ENCODE measurements at places on chromosomes 16 and 17. TPM values are rescaled to one million over a fixed set of nuclear protein-coding genes. Genes with fewer than 3 reads are reported as not detected.

Gene CHD9NB
- polyA plus RNA-seq, result not detected

Gene RAB11FIP4
- 26.8 TPM for polyA plus RNA-seq

Gene TM4SF5
- not detected for polyA plus RNA-seq

Gene ASIC2
- not detected for polyA plus RNA-seq

Gene NXPH3
- polyA plus RNA-seq, result not detected

Gene RNU2-1
- not detected for polyA plus RNA-seq

- H3K36me3 ChIP-seq, result no peaks in the 10 kb centered on the region
- no peak for DNase-seq
- H3K4me3 ChIP-seq, result no peak overlapping the region
- no peak overlapping the region for H3K27ac ChIP-seq
These were observed 131.2 kb downstream of the IRF8 start for GRCh38 chr16:86030116-86030515.

GRCh38 chr17:1312261-1312870, 32.9 kb downstream of the TRARG1 start:
- H3K27me3 ChIP-seq, result no peaks in the 10 kb centered on the region
- H3K36me3 ChIP-seq, result no peaks in the 10 kb centered on the region
- DNase-seq, result no peak
- no peak overlapping the region for H3K4me3 ChIP-seq

DNA sequence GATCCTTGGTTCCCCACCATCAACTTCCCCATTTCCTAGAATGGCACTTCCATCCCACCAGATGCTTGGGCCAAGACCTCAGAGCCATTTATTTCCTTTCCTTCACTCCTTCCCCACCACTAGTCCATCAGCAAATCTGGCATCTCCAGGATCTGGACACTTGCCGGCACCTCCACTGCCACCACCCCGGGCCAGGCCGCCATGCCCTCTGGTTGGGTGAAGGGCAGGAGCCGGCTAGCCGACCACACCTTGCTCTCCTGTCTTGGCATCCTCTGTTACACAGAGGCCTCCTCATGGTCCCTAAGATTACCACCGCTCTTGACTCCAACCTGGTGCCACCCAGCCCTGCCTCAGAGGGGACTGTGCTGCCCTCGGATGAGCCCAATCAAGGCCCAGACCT, 104.5 kb downstream of the RMI2 start:
- H3K36me3 ChIP-seq, result no peaks in the 10 kb centered on the region
- H3K4me1 ChIP-seq, result no peaks in the 10 kb centered on the region
- H3K27me3 ChIP-seq, result no peaks in the 10 kb centered on the region
- H3K4me3 ChIP-seq, result no peak overlapping the region
- no peak overlapping the region for H3K27ac ChIP-seq
- DNase-seq, result no peak

- no peak overlapping the region for H3K27ac ChIP-seq
- no peaks in the 10 kb centered on the region for H3K27me3 ChIP-seq
- peaks cover 31% of the 10 kb centered on the region for H3K36me3 ChIP-seq
- DNase-seq, result no peak
These were observed 43.7 kb downstream of the CDC27 start for GRCh38 chr17:47145351-47145750.

DNA sequence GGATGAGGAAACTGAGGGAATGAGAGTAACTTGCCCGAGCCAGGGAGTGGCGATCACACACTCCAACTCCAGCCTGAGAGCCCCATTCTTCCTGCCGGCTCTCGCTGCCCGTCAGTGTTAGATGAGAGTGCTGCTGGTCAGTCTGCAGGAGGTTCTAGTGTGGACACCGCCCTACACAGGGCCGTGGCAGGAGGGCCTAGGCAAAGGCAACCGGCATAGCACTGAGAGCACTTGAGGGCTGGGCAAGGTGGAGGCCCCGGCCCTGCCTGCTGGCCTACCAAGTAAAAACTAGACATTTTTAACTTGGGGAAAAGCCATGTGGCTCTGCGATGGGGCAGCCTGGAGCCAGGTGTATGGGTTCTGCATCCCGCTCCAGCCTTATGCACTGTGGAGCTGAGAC, 354.8 kb downstream of the SEC14L1 start:
- DNase-seq, result no peak
- H3K36me3 ChIP-seq, result peaks cover 50% of the 10 kb centered on the region
- H3K4me1 ChIP-seq, result peaks cover 17% of the 10 kb centered on the region
- H3K4me3 ChIP-seq, result no peak overlapping the region

GRCh38 chr17:72397687-72398086, 276.9 kb downstream of the SOX9 start:
- no peak for DNase-seq
- H3K4me1 ChIP-seq, result no peaks in the 10 kb centered on the region
- no peak overlapping the region for H3K27ac ChIP-seq
- H3K4me3 ChIP-seq, result no peak overlapping the region

DNA sequence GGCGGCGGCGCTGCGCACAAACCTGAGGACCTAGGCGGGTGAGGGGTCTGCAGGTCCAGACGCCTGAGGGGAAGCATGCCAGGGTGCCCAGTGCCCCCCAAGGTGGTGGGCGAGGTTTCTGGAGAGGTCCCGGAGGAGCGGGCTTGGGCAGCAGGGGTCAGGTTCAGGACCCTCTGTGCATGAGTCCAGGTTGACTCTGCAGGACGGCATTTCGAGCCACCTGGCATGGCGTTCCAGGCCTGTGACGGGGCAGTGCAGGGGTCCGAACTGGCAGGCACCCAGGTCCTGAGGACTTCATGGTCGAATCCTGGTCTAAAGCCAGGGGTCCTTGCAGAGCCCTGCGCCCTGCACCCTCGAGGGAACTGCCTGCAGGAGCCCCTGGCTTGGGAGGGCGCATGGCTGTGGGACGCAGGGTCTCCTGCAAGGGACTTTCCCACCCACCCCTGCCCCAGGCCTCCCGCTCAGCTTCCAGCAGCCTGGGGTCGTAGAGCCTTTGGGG, 3.5 kb downstream of the SLC16A3 start:
- H3K27ac ChIP-seq, result peak overlapping the region; percentile 73
- no peak overlapping the region for H3K4me3 ChIP-seq
- H3K36me3 ChIP-seq, result no peaks in the 10 kb centered on the region

DNA sequence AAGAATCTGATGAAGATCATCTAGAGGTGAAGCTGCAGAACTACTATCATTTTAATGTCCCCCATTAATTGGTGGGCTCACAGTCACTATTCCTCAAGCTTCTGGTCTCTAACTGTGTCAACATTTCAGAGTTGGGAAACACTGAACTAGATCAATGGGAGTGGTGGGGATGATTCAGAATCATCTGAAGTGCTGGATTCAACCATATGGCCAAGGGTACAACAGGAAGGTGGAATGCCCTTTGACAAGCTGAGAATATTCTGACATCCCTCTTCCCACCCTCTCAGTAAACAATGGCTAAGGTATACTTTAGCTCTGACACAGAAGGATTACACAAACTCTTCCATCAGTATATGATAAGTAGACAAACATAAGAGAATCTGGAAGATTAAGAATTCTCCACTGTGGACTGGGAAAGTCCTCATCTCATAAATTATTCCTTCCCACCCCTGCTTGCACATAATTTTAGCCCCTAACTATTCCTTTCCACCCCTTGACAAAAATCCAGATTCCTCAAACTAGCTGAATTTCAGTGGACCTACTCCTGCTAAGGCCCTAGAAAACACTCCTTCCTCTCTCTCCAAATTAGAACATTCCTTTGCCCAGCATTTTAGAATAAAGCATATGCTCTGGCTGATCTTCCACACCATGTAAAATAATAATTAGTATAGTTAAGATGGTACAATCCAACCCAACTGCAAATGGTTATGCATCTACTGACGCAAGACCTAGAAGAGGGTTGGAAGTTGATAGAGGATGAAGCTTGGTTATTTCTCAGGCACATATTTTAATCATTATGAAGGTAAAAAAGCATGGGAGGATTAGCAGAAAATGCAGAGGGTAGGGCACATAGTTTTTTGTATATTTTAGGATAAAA, 16.3 kb upstream of the RFFL start:
- no peak overlapping the region for H3K4me3 ChIP-seq
- no peak overlapping the region for H3K27ac ChIP-seq
- DNase-seq, result no peak
- H3K27me3 ChIP-seq, result no peaks in the 10 kb centered on the region
- peaks cover 43% of the 10 kb centered on the region for H3K4me1 ChIP-seq

DNA sequence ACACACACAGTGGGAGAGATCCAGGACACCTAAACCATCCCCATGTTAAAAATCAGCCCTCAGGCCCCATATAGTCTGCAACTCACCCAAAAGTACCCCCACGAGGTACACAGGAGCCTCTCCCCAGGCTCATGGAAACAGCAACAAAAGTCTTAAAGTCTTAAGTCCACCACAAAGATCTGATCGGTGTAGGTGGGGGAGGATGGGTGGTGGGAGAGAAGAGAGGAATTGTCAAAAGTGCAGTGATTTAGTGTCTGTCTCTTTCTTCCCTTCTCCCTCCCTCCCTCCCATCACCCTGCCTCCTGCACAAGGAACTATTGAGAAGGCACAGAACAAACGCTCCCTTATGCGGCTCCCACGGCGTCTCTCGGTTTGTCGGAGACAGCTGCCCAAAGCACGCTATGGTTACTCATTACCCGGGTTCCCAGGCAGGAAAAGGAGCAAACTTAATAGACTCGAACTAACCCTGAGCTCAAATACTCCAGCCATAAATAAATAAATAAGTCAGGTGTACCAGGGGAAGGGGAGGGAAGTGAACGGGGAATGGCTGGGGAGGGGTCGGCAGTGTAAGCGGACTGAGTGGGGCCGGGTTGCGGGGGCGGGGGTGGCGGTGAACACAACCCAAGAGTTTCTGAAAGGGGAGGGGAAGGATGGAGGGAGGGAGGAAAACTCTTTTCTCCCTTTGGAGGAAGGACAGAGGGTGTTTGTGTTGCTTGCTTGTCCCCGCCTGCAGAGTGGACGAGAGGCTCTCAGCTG, 477.4 kb downstream of the SLC39A11 start:
- H3K36me3 ChIP-seq, result no peaks in the 10 kb centered on the region
- no peaks in the 10 kb centered on the region for H3K27me3 ChIP-seq
- peaks cover 5% of the 10 kb centered on the region for H3K4me1 ChIP-seq

DNA sequence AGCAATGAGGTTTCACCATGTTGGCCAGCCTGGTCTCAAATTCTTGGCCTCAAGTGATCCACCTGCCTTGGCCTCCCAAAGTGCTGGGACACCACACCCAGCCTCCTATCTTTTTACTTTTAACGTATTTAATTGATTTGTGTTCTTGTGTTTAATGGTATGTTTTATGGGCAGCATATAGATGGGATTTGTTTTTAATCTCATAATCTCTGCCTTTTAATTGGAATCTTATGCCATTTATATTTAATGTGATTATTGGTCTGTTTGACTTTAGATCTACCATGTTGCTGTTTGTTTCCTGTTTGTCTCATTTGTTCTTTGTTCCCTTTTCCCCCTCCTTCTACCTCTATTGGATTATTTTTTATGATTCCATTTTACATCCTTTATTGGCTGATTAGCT, 12.2 kb downstream of the SLC26A11 start:
- no peak overlapping the region for H3K4me3 ChIP-seq
- H3K27ac ChIP-seq, result no peak overlapping the region
- no peak for DNase-seq
- no peaks in the 10 kb centered on the region for H3K36me3 ChIP-seq
- H3K4me1 ChIP-seq, result no peaks in the 10 kb centered on the region
- H3K27me3 ChIP-seq, result no peaks in the 10 kb centered on the region

- no peak for DNase-seq
- no peak overlapping the region for H3K4me3 ChIP-seq
- no peaks in the 10 kb centered on the region for H3K4me1 ChIP-seq
- no peak overlapping the region for H3K27ac ChIP-seq
- no peaks in the 10 kb centered on the region for H3K27me3 ChIP-seq
These were observed 211.5 kb downstream of the CDH11 start for GRCh38 chr16:64910356-64910755.

DNA sequence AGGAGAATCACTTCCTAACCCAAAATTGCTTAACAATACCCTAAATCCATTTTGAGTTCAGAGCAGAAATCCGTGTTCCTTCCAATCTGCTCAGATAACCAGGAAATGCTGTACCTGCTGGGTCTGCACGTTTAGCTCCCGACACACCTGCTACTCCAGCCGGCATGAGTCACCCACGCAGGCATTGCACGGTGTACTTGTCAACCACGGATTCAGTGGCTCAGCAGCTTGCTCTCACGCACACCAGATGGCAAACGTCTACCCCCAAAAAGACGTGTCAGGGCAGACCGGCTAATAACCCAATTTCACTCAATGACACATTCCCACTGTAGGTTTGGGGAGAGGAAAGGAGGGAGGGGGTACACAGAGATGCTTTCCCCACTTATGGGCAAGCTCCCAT, 468.1 kb downstream of the SOX9 start:
- H3K4me1 ChIP-seq, result no peaks in the 10 kb centered on the region
- H3K4me3 ChIP-seq, result no peak overlapping the region
- H3K36me3 ChIP-seq, result no peaks in the 10 kb centered on the region
- no peak for DNase-seq
- no peak overlapping the region for H3K27ac ChIP-seq
- peaks cover 3% of the 10 kb centered on the region for H3K27me3 ChIP-seq

DNA sequence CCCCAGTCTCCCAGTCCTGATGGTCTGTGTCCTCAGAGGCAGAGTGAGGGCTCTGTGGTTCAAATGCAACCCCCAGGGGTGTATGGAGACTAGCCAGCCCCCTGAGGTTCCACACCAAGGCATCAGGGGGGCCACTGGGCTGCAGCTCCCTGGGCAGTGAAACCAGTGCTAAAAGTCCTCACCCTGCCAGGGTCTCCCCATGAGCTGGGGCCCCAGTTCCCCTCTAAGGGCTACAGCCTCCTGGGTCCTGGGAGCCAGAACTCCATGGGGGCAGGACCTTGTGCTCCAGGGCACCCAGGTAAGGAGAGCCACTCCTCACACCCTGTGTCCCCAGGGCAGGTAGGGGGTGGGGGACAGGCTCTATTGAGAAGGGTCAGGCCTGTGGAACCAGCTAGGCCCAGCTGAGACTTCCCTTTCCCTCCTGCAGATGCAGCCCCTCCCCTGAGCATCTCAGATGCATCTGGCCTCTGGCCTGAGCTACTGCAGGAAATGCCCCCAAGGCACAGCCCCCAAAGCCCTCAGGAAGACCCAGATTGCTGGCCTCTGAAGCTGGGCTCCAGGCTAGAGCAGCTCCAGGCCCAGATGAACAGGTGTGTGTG, 6.4 kb upstream of the DCAF7 start:
- H3K27ac ChIP-seq, result no peak overlapping the region
- H3K4me1 ChIP-seq, result no peaks in the 10 kb centered on the region
- peaks cover 4% of the 10 kb centered on the region for H3K27me3 ChIP-seq
- no peak for DNase-seq

GRCh38 chr17:1495265-1495989, 2.9 kb upstream of the MYO1C start:
- no peak overlapping the region for H3K27ac ChIP-seq
- DNase-seq, result no peak
- H3K36me3 ChIP-seq, result peaks cover 14% of the 10 kb centered on the region

All from CD8-positive, alpha-beta memory T cell (primary cell).